SHP77 (cell line): ENCODE measurements at places on chromosomes 7 and 10.

DNA sequence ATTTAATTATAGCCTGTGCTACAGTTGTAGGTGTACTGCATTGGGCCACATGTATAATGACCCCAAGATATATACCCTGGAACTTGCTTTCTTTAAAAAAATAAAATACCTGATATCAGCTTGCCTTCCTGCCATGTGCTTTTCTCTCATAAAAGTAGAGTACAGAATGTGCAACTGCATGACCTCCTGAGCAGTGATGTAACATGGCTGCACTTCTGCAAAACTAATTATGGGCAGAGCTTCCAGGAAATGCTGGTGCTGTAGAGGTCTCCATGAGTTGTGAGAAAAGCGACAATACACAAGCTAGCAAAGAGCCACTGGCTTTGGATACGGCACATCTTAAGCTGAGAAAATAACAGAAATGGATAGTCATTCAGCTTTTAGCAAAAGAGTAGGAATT, 6.5 kb upstream of the ERLIN1 start:
- DNase-seq: no peak

DNA sequence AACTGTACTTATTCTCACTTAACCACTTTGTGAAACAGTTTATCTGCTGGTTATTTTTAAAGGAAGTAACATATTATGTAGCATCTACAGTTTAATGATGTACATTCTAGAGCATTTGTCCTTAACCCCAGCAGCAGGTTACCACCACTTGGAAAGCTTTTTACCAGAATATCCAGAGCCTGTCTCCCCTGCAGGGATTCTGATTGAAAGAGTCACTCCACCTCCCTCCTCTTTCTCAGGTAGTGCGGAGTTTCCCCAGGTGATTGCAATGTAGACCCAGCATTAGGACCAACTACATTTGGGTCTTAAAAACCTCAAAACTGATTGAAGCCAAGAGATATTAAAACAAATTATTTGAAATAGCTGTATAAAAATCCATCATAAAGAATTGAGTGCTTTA, 53.1 kb downstream of the NRG3 start:
- no peak for DNase-seq

DNA sequence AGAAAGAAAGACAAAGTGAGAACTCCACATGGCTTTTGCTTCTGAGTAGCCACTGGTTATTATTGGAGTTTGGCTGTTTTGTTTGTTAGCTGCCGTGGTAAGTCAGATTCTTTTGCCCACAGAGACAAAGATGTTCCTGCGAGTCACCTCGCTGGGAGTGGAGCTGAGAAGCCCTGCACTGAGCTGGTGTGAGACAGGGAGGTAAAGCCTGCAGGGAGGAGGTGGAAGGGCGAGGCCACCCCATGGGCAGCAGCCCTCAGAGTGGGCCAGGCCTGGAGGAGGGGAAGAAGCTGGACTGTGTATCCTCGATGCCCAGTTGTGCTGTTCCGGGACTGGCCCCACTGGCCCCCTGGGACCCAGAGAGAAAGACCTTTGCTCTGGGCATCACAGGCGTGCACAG, 14.3 kb upstream of the NOM1 start:
- DNase-seq: no peak

GRCh38 chr7:3332308-3332707, 31.3 kb downstream of the SDK1 start:
- DNase-seq: no peak

DNA sequence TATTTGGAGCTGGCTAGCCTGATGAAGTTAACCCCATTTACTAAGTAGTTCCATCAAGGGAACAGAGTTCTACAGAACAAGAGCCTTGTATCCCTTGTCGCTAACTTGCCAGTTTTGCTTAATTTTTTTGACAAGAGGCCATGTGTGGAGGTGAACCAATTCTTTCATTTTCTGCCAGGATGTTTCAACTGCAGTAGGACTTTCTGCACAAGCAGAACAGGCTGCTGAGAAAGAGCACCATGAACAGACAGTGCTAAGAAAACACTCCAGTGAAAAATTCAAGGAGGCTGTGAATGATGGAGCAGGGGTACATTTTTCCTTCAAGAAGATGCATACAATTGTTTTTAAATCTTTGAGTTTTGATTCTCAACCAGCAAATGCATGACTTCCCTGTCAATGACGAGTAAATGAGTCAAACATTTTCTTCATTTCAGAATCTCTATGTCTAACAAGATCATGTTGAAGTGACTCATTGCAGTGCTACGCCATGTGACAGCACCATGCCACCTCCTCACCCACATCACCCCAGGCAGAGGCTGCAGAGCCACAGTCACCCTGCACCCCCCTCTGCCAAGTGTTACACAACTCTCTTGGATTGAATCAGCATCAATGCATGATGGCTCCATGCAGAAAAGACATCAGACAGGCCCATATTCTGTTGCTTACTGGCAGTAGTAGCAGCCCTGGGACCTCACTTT, 193.1 kb downstream of the COBL start:
- no peak for DNase-seq

DNA sequence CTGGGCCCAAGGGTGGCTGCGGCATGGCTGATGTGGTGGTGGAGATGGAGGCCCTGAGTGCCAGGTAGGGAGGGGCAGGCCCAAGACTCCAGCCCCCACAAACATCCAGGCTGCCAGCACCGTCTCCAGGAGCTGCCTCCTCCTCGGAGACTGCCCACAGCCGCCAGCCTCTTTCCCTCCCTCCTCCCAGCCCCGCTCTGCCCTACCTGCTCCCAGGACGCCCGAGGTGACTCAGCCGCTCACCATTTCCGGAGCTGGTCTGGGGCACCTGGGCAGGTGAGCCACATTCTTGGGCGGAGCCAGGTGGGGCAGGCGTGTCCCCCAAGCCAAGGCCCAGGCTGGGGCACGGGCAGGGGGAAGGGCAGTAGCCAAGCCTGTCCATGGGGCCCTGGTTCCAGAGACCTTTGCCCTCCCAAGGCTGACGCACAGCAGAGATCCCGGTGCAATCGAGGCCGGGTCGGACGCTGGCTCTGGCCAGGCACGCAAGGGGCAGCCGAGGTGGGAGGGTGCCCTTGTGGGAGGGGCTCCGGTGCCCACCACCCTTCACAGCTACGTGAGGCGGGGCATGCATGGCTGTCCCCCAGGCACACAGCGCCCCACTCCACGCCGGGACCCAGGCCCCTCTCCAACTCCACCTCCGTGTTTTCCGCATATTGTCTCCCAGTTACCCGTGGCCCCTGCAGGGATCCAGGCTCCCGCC, 8.8 kb downstream of the ADAP1 start:
- no peak for DNase-seq

DNA sequence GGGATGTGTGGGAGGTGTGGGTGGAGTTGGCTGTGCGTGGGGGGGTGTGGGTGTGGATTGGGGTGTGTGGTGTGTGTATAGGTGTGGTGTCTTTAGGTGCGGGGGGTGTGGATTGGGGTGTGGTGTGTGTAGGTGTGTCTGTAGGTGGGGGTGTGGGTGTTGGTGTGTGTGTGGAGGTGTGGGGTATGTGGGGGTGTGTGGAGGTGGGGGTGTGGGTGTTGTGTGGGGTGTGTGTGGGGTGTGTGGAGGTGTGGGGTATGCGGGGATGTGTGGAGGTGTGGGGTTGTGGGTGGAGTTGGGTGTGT, 33.9 kb downstream of the SPDYE17 start:
- no peak for DNase-seq

DNA sequence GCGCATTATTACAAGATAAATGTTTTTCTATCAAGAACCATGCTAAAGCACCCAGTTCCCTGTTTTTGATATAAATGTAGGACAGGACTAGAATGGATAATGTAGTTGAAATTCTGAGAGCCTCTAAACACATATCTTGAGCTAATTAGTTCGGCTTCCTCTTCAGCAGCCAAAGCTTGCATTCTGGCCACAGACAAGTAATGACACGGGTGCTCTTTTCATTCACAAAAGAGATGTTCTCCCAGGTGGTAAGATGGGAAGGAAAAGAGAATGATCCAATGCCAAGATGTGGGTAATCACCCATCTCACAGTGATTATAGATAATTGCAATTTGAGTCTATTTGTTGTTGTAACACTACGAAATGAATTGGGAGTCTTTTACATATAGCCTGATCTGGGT, 246.5 kb downstream of the KIAA1217 start:
- no peak for DNase-seq

DNA sequence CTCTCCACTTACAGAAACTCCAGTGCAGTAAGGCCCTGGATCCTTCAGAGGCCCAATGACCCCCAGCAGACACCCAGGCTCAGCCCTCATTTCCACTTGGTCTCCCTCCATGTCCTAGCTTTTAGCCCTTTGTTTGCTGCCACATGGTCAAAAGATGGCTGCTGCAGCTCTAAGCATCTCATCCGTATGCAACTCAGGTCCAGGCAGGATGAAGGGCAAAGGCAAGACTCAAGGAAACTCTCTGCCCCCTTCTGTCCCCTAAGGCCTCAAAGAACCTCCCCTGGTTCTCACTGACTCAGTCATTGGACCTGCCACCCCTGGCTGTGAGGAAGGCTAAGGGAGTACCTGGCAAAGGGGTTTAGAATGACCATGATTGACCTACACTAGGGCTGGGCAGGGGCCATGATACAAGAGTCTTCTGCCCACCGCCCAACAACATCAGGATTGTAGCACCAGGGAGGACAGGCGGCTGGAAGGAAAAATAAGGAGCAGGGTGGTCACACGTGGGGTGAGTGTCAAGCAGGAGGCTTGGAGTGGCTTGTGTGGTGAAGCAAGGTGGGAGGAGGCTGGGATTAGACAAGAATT, 303.8 kb upstream of the ZMIZ1 start:
- no peak for DNase-seq

DNA sequence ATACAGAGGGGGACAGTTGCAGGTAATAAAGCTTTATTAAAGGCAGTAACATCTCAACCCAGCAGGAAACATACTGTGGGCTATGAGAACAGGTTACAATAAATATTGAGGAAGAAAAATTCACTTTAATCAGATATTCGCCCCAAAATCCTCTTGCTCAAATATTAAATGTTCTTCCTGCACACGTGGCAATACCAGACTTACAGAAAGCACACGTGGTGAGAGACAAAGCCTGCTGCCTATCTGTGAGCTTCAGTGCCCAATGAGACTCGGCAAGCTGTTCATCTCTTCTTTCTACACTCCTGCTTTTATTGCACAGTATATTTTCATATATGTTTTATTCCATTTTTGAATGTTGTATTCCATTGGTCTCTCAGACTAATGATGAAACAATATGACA, 113.2 kb downstream of the OR13A1 start:
- DNase-seq: no peak

DNA sequence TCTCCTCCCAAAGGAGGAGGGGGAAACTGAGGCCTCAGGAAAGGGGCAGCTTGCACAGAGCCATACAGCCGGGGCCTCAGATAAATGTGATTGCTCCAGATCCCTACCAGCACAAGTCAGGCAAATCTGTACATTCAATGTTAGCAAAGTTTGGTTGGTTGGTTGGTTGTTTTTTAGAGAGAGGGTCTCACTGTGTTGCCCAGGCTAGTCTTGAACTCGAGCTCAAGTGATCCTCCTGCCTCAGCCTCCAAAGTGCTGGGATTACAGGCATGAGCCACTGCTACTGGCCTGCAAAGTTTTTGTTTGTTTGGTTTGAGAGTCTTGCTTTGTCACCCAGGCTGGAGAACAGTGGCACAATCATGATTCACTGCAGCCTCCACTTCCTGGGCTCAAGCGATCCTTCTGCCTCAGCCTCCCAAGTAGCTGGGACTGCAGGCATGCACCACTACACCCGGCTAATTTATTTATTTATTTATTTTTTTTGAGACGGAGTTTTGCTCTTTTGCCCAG, 30.0 kb upstream of the TNRC18 start:
- DNase-seq: no peak

- DNase-seq: no peak
These were observed 20.8 kb upstream of the RAB18 start for GRCh38 chr10:27482984-27483956.

- DNase-seq: peak; percentile 27
These were observed 880.6 kb downstream of the LRMDA start for GRCh38 chr10:76311752-76312636.

GRCh38 chr7:154868921-154869320, 134.0 kb downstream of the PAXIP1 start:
- no peak for DNase-seq

GRCh38 chr7:24325708-24326107, 41.7 kb downstream of the NPY start:
- no peak for DNase-seq

- DNase-seq: no peak
These were observed 90.2 kb upstream of the RET start for GRCh38 chr10:42986633-42987032.

- no peak for DNase-seq
These were observed 27.5 kb upstream of the NPVF start for GRCh38 chr7:25255611-25256332.

- no peak for DNase-seq
These were observed 72.9 kb downstream of the ZFAND4 start for GRCh38 chr10:45599646-45600045.

- DNase-seq: no peak
These were observed 130.1 kb upstream of the ZEB1 start for GRCh38 chr10:31188792-31189406.

- DNase-seq: no peak
These were observed 168.2 kb downstream of the POU6F2 start for GRCh38 chr7:39145935-39146334.

DNA sequence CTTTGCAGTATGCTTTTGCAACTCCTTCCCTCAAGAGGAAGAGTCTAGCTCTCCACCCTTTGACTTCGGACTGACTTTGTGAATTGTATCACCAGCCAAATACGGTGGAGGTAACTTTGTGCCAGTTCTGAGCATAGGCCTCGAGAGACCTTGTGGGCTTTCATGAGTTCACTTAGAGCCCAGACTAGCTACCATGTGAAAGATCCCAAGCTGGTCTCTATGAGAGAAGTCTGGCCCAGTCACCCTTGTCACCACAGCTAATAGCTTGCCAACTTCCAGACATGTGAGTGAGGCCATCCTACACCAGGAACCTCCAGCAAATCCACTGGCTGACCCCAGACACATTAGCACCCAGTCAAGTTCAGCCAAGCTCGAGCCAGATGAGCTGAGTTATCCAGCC, 72.2 kb upstream of the EXOC4 start:
- DNase-seq: no peak

DNA sequence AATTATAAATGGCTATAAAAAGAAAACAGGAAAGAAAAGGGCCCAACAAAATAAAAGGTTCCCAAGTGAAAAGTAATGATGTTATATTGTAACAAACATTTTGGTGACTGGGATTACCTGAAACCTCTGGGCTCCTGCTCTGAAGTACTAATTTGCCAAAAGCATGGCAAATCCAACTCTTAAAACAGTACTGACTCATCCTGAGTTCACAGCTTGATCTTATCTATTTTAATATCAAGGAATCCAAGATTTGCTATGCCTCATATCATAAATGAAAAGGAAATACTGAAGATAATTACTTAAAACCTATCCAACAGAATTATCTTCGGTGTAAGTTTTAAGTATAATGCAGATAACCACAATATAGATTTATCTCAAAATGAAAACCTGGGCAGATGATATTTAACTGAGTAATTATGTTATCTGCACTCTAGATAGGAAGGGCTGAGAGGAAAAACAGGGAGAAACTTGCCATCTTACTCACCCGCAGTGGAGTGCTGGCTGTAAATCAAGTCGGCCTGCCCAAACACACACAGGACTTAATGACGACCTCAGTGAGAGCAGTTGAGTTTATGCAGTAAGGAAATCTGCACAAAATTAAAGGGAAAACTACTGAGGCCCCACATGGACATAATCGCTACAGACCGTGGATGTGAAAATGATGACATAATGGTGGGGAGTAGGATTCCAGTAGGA, 48.4 kb downstream of the MPP7 start:
- no peak for DNase-seq

GRCh38 chr7:30168835-30169573, 34.2 kb downstream of the MTURN start:
- DNase-seq: no peak
